ENCODE measurements at places on chromosomes 6 and 20. TPM values are rescaled to one million over a fixed set of nuclear protein-coding genes. Genes with fewer than 3 reads are reported as not detected.

POM121L2 gene
- total RNA-seq, result not detected

CTCFL gene
- not detected for total RNA-seq

GDAP1L1 gene
- total RNA-seq, result not detected

FAM83B gene
- total RNA-seq, result not detected

DNA sequence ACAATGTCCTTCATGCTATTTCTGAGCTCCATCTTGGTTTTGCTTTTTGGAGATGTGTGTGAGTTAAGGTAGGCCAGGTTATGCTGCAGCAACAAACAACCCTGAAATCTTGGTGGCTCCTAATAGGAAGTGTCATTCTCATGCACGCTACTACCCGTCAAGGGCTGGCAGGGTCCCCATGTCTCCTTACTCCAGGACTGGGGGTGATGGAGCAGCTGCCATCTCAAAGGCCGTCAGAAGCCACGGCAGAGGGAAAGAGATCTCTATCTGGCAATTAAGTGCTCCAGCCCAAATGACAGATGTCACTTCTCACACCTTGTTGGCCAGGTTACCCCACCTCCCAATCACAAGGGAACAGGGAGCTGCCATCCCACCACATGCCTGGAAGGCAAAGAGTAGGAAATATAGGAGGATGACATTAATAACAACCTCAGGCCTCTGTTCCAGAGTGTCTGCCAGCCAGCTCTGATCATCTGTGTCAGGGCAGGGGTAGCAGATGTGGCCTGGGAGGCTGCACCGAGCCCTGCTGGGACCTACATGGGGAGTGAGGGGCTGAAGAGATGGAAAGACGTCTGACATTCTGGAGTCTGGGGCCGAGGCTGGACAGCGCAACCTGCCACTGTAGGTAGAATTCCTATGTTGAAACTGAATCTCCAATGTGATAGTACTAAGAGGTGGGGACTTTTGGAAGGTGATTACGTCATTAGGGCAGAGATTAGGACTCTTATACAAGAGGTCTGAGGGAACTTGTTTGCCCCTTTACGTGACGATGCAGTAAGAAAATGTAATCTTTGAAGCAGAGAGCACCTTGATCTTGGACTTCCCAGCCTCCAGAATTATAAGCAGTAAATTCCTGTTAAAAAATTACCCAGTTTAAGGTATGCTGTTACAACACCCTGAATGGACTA, 4.8 kb upstream of the SDCBP2 start:
- DNase-seq, result no peak
- peaks cover 45% of the 10 kb centered on the region for H3K4me1 ChIP-seq
- peaks cover 32% of the 10 kb centered on the region for H3K36me3 ChIP-seq
- no peaks in the 10 kb centered on the region for H3K27me3 ChIP-seq
- H3K27ac ChIP-seq, result no peak overlapping the region

DNA sequence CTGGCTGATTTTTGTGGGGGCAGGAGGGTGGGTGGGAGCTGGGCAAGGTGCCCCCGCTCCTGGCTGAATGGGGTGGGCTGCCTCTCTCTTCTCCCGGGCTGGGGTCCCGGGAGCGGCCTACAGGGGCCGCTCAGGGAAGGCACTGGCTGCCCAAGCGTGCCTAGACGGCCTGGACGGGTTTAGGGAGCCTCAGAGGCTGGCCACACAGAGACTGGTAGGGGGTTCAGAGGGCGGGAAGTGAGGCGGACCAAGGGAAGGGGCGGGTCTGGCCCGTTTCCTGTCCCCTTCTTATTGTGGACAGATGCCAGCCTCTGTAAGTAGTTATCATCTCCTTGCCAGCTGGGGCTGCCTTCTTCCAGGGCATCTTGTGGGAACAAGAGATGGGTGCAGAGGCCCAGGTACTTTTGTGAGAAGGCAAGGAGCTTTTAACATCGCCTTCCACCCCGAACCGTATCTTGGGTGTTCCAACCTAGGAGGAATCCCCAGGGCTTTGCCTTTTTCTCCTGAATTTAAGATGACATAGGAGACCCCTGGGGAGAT, 437 bp downstream of the CD40 start:
- no peaks in the 10 kb centered on the region for H3K36me3 ChIP-seq
- peaks cover 22% of the 10 kb centered on the region for H3K27me3 ChIP-seq
- H3K27ac ChIP-seq, result no peak overlapping the region
- H3K4me3 ChIP-seq, result peak overlapping the region; percentile 91

DNA sequence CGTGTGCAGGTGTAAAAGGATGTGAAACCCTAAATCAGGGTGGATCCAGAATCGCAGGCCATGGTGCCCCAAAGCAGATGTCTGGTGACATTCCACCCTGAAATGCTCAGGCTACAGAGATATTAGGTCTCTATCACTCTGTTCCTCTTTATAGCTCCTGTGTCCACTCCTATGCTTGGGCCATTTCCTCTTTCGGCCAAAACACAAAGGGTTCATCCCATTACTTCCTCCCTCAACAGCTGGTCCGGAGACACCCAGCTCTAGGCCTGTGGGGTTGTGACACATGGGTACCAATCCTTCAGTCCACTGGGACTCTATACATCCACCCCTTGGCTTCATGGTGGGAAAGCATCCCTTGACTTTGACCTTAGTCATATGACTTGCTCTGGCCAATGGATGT, 1.7 kb upstream of the SIGLEC1 start:
- H3K4me3 ChIP-seq, result no peak overlapping the region
- H3K4me1 ChIP-seq, result peaks cover 3% of the 10 kb centered on the region
- H3K27ac ChIP-seq, result no peak overlapping the region
- H3K36me3 ChIP-seq, result no peaks in the 10 kb centered on the region

- no peak within 1 kb of the TSS for H3K27ac ChIP-seq
- no peak within 1 kb of the TSS for H3K4me3 ChIP-seq
- peaks cover 13% of the 10 kb centered on the region for H3K4me1 ChIP-seq
- H3K27me3 ChIP-seq, result peaks cover 69% of the 10 kb centered on the region
These were observed at the start of gene RAET1L for GRCh38 chr6:150025201-150025917. RAET1L (minus strand) TSS chr6:150025532; CDS start chr6:150025471, 61 bp downstream.

DNA sequence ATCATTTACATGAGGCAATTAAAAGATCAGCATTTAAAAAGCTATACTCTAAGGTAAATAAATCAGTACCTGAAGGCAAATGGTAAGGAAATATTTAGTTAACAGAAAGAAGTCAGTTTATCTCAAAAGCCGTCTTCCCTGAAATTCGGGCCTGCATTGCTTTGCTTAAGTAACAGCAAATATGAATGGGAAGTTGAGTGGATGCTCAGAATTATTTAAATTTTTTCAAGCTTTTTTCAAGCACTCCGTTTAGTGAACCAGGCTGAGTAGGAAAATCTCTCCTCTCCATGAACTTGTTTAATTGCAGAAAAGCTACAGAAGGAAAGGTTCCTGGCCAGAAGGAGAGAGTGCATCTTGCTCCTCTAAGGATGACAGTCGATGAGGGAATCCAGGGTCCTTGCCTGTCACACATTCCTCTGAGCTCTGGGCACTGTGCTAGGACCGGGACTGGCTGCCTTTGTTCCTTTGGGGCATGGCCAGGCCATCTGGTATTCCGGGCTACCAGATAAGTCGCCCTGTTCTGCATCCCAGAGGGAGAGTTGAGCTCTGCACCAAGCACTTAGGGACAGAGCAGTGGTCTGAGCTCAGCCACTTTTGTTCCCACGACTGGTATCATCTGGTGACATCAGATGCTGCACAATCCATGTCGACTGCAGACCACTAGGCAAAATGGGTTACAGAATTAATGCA, 77.6 kb downstream of the RIN2 start:
- peaks cover 4% of the 10 kb centered on the region for H3K27me3 ChIP-seq
- no peaks in the 10 kb centered on the region for H3K36me3 ChIP-seq
- no peak overlapping the region for H3K27ac ChIP-seq
- DNase-seq, result no peak

GRCh38 chr20:7010527-7010926, 243.0 kb downstream of the BMP2 start:
- H3K4me1 ChIP-seq, result no peaks in the 10 kb centered on the region
- H3K36me3 ChIP-seq, result no peaks in the 10 kb centered on the region
- DNase-seq, result no peak
- no peaks in the 10 kb centered on the region for H3K27me3 ChIP-seq
- no peak overlapping the region for H3K4me3 ChIP-seq
- H3K27ac ChIP-seq, result no peak overlapping the region

DNA sequence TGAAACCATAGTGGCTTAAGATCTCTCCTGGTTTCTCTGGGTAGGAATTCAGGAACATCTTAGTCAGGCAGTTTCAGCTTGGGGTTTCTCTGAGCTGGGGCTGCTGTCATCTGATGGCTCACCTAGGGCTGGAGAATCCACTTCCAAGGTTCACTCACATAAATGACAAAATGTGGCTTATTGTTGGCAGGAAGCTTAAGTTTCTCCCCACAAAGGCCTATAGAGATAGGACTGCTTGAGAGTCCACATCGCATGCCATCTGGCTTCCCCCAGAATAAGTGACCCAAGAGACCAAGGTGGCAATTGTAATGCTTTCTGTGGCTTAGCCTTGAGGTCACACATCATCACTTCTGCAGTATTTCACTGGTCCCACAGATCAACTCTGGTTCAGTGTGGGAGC, 131.4 kb downstream of the EDN1 start:
- DNase-seq, result no peak
- H3K27ac ChIP-seq, result no peak overlapping the region
- no peaks in the 10 kb centered on the region for H3K36me3 ChIP-seq
- H3K27me3 ChIP-seq, result peaks cover 2% of the 10 kb centered on the region

GRCh38 chr20:15292405-15292804, 955.0 kb upstream of the FLRT3 start:
- H3K4me1 ChIP-seq, result no peaks in the 10 kb centered on the region
- H3K36me3 ChIP-seq, result no peaks in the 10 kb centered on the region
- no peak overlapping the region for H3K4me3 ChIP-seq
- DNase-seq, result no peak

All from activated CD4-positive, alpha-beta T cell treated with anti-CD3 and anti-CD28 coated beads, Interleukin-2, amount 10 ng/mL, durations not matched to agents 24 days and 14 days (primary cell).